Skin of body (tissue), 3 donors: ENCODE measurements at places on chromosomes 1 and 21. TPM values are rescaled to one million over a fixed set of nuclear protein-coding genes. Genes with fewer than 3 reads are reported as not detected.

DNA sequence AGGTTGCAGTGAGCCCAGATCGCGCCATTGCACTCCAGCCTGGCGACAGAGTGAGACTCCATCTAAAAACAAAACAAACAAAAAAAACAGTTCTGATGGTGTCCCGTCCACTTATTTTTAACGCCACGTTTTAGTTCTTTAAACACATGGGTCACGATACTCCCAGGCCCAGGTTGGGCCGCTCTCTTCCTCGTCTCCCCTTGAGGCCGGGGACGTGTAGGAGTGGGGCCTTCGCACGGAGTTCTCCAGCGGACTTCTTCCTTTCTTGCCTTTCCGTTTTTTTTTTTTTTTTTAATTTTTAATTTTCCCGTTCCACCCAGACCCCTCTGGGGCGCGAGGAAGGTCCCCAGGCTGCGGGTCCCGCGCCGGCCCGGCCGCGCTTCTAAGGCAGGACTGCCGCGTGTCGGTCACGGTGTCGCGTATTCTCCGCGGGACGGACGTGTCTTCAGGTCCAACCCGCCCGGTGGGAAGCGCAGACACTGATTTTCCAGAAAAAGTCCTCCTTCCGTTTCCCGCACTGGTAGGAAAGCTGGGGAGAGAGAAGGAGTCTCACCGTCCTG lies 47.5 kb upstream of the SLC19A1 start:
- DNase-seq = no peak

DNA sequence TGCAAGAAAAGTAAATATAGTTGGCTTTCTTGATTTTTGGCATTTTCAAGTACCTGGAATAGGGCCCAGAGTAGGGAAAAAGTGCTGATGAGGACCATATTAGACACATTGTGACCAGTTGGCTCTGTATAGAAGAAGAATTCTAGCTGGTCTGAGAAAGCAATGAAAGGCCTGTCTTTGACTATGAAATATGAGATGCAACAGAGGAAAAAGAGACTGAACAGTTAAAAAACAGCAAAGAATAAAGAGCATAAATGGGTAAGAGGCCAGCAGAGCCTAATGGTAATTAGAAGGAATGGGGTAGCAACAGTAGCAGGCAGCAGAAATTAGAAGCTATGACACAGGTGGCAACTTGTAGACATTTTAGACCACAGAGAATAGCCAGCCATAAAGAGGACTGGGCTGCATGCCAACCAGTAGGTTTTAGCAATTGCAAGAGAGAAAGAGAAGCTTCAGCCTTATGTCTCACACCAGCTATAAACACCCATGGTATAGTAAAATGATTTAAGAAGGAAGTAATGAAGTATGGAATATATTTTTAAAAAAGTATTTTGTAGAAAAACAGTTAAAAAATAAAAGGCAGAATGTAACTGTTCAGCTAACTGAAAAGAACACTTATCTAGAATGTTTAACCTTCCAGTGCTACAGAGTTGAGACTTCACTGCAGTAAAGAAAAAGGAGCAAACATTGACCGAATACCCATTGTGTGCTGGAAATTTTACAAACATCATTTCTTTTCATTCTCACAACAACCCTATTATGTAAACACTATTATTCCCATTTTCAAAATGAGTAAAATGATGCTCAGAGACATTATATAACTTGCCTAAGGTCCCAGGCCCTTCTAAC lies 114.1 kb downstream of the LHX4 start:
- DNase-seq = no peak

DNA sequence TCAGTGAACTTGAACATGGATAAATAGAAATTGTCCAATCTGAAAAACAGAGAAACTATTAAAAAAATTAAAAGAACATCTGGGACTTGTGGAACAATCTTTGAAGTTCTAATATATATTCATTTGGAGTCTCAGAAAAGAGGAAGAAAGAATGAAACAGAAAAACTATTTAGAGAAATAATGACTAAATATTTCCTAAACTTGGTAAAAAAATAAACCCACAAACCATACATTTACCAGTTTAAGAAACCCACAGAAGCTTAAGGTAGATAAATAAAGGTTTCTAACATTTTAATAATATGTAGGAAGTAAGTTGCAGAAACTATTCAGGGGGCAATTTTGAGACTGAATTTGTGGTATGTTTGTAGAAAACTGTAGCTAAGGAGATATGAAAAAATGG lies 437.8 kb downstream of the PTBP2 start:
- DNase-seq = no peak

RGSL1 gene
- not detected for total RNA-seq

CTSS gene
- 54.9 TPM for total RNA-seq

DNA sequence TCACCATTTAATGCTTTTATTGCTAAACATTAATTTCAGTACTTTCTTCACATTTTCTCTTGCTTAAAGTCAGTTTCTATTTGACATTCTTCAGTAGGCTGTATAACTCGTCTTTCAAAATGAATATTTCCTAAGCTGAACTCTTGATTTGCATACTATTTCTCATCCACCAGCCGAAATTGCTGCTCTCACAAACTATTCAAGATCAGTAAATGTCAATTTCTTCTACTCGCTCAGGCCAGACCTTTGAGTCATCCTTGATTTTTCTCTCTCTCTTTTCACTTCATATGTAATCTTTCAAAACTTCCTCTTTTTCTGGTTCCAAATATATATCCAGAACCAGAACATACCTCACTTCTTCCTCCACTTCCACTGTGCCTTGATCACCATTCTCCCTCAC lies 990.0 kb downstream of the KCNT2 start:
- no peak for DNase-seq
